Ascending aorta (tissue), 2 donors: ENCODE measurements at places on chromosomes 6 and 20.
A peak's percentile ranks its signal among the peaks of the same experiment; 100 is the strongest.

DNA sequence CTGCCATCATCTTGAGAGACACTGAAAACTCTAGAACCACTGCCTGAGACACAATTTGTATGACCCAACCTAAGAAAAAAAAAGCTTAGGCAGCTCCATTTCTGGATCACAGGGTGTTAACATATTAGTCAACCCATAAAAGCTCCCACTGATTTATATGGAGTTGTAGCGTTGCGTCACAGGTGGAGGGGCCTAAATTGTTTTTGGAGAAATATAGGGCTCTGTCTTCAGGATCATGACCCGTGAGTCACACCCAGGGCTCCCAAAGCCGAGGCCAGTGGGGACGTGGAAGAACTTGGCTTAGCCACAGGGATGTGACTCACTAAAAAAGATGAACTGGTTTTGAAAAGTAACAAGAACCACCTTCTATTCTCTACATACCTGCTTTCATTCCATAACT is 116.5 kb upstream of the BMP2 start:
- no peaks in the 10 kb centered on the region for H3K4me1 ChIP-seq
- H3K27ac ChIP-seq: no peak overlapping the region
- DNase-seq: no peak
- no peaks in the 10 kb centered on the region for H3K36me3 ChIP-seq

GRCh38 chr6:16911088-16911487 is 149.8 kb upstream of the ATXN1 start:
- H3K36me3 ChIP-seq: no peaks in the 10 kb centered on the region
- H3K27ac ChIP-seq: no peak overlapping the region
- DNase-seq: no peak

DNA sequence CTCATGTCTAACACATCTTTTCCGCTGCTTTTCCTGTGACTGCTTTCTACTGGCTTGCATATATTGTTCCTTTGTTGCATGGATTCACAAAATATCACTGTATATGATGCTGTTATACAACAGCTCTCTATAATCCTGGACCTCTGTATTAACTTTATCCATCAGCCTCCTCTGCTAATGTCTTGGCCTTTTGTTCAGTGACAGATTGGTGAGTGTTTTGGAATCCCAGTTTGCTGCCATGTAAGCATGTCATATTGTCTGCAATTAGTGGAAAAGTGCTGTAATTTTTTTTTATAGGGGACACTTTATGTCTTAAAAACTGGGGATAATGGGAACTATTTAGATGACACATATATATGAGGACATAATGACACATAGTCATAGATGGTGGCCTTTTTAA is 3.0 kb downstream of the RIMS1 start:
- H3K27ac ChIP-seq: no peak overlapping the region
- no peaks in the 10 kb centered on the region for H3K27me3 ChIP-seq
- DNase-seq: no peak
- no peak overlapping the region for H3K4me3 ChIP-seq

GRCh38 chr6:168197636-168198301 is 118.8 kb upstream of the FRMD1 start:
- H3K27me3 ChIP-seq: no peaks in the 10 kb centered on the region
- no peaks in the 10 kb centered on the region for H3K4me1 ChIP-seq
- no peaks in the 10 kb centered on the region for H3K36me3 ChIP-seq
- no peak overlapping the region for H3K27ac ChIP-seq
- peak; percentile 41 for DNase-seq

DNA sequence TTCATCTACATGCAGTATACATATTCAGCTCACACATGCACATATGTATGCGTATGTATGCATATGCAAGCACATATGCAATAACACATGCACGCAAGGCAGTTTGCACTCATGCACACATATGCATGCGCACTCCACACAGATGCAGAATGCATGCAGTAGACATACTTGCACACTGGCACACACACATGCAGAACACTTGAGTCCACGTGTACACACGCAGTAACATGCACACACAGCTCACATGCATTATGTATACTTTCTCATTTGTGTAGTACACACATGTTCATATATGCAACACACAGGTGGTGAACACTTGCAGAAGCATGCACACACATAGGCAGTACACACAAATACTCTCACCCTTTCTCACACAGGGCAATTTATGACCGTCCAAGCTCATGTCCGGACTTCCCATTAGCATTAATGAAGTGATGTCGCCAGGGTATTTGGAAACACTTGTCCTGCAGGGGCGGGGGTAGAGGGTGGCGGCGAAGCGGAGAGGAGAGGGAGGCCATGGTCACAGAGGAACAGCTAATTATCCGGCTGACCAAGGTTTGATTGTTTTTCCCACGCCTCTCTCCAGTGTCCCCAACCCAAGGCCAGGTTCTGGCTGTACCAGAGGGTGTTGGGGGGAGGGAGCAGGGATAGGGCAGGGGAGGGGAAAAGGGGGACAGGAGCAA is 91.3 kb downstream of the VEGFA start:
- H3K4me3 ChIP-seq: no peak overlapping the region
- H3K27me3 ChIP-seq: no peaks in the 10 kb centered on the region

GRCh38 chr6:102986086-102986485 is 1592.6 kb downstream of the GRIK2 start:
- H3K36me3 ChIP-seq: no peaks in the 10 kb centered on the region
- H3K4me1 ChIP-seq: no peaks in the 10 kb centered on the region
- DNase-seq: no peak
- no peaks in the 10 kb centered on the region for H3K27me3 ChIP-seq
- no peak overlapping the region for H3K27ac ChIP-seq

DNA sequence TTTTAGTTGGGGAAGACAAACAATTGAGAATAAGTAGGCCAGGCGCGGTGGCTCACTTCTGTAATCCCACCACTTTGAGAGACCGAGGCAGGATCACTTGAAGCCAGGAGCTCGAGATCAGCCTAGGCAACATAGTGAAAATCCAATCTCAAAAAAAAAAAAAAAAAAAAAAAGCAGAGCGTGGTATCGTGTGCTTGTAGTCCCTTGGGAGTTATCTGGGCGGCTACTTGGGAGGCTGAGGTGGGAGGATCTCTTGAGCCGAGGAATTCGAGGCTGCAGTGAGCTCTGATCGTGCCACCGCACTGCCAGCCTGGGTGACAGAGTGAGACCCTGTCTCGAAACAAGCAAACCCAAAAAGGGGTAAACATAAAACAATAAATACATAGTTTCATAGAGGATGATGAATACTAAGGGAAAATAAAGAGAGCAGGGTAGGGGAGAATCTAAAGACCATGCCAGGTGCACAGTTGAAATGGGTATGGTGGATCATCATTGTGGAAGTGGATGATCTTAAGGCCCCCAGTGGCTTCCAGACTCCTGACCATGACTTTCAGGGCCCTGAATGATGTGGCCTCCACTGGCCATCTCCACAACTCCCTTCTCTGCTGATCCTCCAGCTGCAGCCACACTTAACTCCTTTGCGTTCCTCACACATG is 947 bp downstream of the POFUT1 start:
- no peaks in the 10 kb centered on the region for H3K36me3 ChIP-seq
- H3K27me3 ChIP-seq: no peaks in the 10 kb centered on the region
- H3K4me1 ChIP-seq: no peaks in the 10 kb centered on the region
- no peak overlapping the region for H3K27ac ChIP-seq
- DNase-seq: no peak

DNA sequence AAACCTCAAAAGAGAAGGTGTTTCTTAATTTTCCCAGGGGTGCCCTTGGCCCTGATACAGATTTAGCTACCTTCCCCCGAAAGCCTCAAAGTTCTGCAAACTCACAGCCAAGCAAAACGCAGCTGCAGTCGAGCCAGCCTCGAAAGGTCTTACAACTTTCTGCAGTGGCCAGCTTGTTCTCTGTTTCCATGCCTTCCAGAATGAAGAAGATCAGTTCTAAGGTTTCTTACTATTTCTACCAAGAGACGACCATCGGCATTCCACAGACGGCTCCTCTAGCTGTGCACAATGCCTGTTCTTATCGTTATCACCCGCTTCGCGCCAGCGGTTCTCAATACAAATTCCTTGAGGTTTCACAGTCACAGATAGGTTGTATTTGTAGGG is 28.5 kb upstream of the CCR6 start:
- H3K36me3 ChIP-seq: no peaks in the 10 kb centered on the region
- no peaks in the 10 kb centered on the region for H3K27me3 ChIP-seq
- H3K4me3 ChIP-seq: no peak overlapping the region
- H3K27ac ChIP-seq: no peak overlapping the region
- no peaks in the 10 kb centered on the region for H3K4me1 ChIP-seq

GRCh38 chr20:26208296-26209091 is 511.8 kb upstream of the ZNF337 start:
- DNase-seq: no peak
- no peak overlapping the region for H3K27ac ChIP-seq
- H3K4me3 ChIP-seq: peak overlapping the region; percentile 56

DNA sequence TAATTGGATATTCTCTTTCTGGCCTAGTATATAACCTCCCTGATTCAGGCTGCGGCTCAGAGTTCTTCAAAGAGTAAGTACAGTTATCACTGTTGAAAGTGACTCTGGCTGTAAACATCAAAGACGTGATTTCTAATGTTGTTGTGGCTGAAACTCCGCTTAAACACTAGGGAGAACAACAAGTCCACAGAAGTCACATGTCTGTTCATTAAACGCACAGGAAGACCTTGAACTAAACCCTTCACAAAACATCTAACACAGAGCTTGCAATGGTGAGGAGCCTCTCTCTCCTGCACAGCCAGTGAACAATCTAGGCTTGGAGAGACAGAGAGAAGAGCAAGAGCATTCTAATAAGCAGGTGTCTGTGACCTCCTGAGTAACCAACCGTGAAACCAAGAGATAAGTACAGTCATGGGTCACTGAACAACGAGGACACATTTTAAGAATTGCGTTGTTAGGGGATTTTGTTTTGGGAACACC is 249.3 kb downstream of the PRKN start:
- no peaks in the 10 kb centered on the region for H3K36me3 ChIP-seq
- no peak overlapping the region for H3K27ac ChIP-seq
- H3K4me1 ChIP-seq: no peaks in the 10 kb centered on the region
- no peaks in the 10 kb centered on the region for H3K27me3 ChIP-seq

GRCh38 chr20:10658876-10659632 is 14.7 kb downstream of the JAG1 start:
- peak overlapping the region; percentile 93 for H3K27ac ChIP-seq
- H3K4me1 ChIP-seq: peaks cover 94% of the 10 kb centered on the region
- no peak for DNase-seq
- peak overlapping the region; percentile 2 for H3K4me3 ChIP-seq

DNA sequence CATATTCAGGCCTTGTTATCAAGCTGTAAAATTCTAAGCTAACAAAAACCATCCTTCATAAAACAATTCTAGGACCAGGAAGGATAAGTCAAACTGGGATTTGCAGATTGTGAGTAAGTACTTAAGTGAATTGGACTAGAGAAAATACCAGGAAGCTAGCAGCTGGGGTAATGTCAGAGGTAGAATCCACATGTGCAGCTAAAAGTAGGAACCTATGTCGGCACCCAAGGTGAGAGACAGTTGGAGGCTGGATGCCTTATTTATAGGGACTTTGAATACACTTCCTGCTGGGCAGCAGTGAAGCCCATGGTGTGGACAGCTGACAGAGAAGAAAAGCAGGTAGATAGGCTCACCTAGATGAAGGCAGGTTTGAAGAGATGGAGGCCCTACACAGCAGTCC is 127.3 kb downstream of the FLRT3 start:
- H3K27me3 ChIP-seq: no peaks in the 10 kb centered on the region
- no peaks in the 10 kb centered on the region for H3K4me1 ChIP-seq
- no peak overlapping the region for H3K4me3 ChIP-seq
- H3K36me3 ChIP-seq: no peaks in the 10 kb centered on the region
- no peak for DNase-seq
- H3K27ac ChIP-seq: no peak overlapping the region

GRCh38 chr6:123321020-123321419 is 315.7 kb downstream of the TRDN start:
- DNase-seq: no peak
- no peaks in the 10 kb centered on the region for H3K27me3 ChIP-seq
- no peak overlapping the region for H3K4me3 ChIP-seq
- H3K4me1 ChIP-seq: no peaks in the 10 kb centered on the region
- H3K36me3 ChIP-seq: no peaks in the 10 kb centered on the region
- H3K27ac ChIP-seq: no peak overlapping the region

DNA sequence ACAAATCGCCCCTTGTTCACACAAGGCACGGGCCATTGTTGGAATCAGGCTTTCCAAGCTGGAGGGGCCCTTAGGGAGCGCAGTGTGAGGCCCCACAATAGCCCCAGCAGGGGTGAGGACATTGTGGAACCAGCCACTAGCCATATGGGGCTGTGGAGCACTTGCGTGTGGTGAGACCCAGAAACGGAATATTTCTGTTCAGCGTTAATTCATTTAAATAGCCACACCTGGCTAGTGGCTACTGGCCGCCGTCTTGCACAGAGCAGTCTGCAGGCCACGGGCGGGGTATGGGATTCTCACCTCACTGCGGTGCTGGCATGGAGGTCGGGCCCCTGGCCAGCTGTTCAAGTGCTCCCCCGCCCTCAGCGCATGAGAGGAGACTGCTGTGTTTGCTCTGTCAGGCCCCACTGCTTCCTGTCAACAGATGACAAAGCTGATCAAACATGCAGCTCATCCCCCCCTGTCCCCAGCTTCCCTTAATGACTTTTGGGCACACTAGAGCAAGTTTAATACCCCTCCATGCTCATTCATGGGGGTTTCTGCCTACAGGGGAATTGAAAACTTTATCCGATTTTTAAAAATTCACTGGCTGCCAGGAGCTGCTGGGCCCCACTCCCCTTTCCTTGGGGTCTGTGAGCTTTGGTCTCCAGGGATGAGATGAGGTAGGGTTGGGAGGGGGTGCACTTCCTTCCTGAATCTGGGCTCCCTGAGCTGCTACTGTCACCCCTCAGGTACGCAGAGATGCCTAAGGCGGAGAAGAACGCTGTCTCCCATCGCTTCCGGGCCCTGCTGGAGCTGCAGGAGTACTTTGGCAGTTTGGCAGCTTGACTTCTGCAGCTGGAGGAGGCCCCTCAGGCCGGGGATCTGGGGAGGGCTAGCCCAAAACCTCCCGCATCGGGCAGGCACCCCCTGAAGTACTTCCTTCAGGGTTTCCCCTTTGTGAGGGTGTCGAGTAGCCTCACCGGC is 13.6 kb downstream of the ITPA start:
- no peaks in the 10 kb centered on the region for H3K27me3 ChIP-seq
- no peak overlapping the region for H3K4me3 ChIP-seq
- peaks cover 5% of the 10 kb centered on the region for H3K4me1 ChIP-seq
- H3K27ac ChIP-seq: no peak overlapping the region

DNA sequence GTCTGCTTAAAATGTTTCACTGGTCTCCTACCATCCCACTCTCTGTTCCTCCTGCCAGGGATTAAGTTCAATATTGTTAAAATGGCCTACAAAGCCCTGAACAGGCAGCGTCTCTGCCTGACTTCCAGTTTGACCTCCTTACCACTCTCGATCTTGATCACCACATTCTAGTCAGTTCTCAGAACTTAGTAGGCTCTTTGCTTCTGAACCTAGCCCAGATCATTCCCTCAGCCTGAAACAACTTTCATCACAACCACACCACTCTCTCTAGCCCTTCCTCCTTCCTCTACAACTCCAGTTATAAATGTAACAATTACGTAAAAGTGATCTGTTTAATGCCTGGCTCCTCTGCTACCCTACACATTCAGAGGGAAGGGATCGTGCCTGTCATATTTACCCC is 53.3 kb downstream of the ATG5 start:
- no peaks in the 10 kb centered on the region for H3K36me3 ChIP-seq
- no peaks in the 10 kb centered on the region for H3K4me1 ChIP-seq
- DNase-seq: no peak
- H3K4me3 ChIP-seq: no peak overlapping the region
